NCI-H1092 treated with DMSO at 0.1 percent for 48 hours (cell line): ENCODE measurements at places on chromosomes 2 and 18.

DNA sequence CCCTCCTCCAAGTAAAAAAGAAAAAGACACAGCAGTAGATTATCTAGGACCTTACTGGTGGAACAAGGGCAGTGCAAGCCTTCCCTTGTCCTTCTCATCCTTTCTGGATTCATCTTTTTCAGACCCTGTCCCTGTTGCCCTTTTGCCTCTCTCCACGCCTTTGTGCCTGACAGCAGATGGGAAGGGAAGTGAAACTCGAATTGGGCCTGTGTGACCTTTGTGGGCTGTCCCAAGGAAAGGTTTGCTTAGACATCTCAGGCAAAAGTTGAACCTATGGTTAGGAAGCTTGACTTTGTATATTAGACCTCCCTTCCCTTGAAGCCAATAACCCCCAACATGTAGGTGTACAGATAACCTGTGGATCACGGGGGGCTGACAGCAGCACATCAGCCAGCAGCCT is 185.3 kb downstream of the PRKCE start:
- no peak for DNase-seq

DNA sequence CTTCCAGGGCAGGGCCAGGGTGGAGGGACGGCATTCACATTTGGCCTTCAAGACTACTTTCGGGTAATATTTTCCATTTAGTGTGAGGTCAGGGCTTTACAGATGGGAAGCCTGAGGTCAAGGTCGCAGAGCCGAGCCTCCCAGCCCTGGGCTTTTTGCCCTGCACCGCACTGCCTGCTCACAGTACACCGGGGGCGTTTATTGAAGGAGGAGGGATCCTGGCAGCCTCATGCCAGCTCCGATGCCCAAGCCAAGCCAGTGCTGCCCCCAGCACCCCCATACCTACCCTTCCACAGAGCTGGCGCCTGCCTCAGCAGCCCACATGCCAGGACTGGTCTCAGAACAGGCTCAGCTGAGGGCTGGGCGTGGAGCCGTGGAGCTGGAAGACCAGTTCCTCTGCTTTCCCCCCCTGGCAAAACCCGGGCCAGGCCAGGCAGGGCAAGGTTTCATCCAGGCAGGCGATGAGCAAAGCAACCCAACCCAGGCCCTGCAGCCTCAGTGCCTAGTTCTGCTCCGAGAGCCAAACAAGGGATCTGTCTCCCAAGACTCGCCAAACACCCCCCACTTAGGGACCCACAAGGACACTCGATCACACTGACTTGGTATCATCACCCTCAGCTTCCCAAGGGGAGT is 11.9 kb downstream of the SDC1 start:
- DNase-seq: no peak

GRCh38 chr18:59127047-59127446 is 12.6 kb upstream of the SEC11C start:
- DNase-seq: no peak

DNA sequence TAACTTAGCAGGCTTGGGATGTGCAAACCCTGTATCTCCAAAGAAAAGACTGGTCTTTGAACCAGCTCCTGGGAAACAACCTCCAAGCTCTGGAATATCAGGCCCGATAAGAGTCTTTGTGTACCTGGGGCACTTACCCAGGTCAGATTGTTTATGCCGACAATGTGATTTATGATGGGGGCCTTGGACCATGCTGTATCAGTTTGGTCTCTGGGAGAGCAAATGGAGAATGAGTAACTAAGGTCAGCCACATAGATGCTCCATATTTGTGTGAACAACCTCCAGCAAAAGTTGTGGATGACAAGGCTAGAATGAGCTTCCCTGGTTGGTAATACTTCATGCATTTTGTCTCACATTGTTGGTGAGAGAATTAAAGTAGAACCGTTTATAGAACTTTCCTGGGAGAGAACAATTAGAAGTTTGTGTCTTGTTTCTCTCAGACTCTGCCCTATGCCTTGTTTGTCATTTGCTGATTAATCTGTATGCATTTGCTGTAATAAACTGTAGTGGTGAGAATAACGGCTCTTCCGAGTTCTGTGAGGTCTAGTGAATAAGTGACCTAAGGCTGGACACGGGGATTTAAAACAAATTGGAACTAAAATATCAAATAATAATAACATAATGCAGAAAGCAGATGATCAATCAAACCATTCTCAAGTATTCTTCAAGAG is 259.1 kb downstream of the XIRP2 start:
- DNase-seq: no peak

- no peak for DNase-seq
These were observed 78.9 kb downstream of the LRRFIP1 start for GRCh38 chr2:237706257-237706656.

DNA sequence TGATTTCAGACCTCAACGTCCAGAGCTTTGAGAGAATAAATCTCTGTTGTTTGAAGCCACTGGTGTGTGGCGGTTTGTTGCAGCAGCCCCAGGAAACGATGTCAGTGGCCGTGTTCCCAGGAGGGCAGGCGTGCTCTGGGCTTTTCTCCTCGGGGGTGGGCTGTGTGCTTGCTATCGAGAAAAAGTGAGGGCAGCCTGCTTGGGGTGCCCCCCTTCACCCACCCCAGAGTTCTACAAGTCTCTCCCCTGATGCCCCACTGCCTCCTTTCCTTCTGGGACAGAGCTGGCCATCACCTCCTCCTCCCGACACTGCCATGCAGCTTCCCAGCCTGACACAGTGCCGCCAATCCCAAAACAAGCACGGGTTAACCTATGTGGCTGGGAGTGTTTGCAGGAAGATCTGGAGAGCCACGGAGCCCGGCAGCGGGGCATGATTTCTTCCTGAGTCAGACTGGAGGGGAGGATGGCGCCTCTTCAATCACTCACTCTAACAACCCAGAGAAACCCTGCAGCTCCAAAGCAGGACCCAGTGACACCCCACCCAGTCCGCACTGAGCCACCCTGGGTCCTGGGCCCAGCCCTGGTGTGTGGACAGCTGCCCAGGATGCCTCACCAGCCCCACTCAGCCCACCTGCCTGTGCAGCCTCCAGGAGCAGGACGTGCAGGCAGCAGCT is 213.7 kb upstream of the RAB6C start:
- DNase-seq: no peak

- no peak for DNase-seq
These were observed 93.5 kb upstream of the MAPRE2 start for GRCh38 chr18:34947711-34948125.

GRCh38 chr2:24920809-24921441 is 888 bp upstream of the ADCY3 start:
- peak; percentile 15 for DNase-seq

- no peak for DNase-seq
These were observed 169.8 kb upstream of the NCK2 start for GRCh38 chr2:105574796-105575344.

- no peak for DNase-seq
These were observed 253.2 kb upstream of the RAB12 start for GRCh38 chr18:8356001-8356400.

GRCh38 chr2:143839456-143839855 is 680.5 kb downstream of the ZEB2 start:
- no peak for DNase-seq

DNA sequence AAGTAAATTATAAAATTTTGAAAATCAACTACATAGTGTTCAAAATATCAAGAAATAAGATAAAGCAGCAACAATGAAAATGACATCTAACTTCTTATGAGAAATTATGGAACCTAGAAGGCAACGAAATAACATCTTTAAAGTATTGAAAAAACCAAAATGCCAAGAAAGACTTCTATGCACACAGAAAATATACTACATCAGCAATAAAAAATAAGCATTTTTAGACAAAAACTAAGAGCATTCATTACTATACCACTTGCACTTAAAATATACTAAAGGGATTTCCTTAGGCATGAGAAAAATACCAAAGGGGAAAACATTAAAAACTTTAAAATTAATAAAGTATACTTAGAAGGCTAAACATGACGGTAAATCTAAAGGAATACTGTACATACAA is 556.3 kb downstream of the NUP35 start:
- no peak for DNase-seq

- no peak for DNase-seq
These were observed 268.0 kb downstream of the DYSF start for GRCh38 chr2:71721362-71721665.

DNA sequence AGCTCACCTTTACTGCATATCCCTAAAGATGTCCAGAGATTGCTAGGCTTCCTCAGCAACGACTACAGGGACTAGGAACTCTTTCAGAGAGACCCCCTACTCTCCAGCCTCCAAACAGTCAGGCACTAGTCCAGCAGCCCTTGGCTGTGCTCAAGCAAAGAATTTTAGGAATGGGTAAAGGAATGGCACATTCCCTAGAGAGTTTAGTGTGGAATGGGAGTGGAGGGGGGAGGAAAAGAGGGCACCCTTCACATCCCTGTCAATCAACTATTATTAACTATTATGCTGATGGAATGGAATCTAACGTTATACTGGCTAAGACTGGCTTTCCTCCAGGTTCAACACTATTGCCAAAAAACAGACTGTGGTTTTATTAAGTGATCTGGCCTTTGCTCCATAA is 64.8 kb downstream of the IKZF2 start:
- no peak for DNase-seq

DNA sequence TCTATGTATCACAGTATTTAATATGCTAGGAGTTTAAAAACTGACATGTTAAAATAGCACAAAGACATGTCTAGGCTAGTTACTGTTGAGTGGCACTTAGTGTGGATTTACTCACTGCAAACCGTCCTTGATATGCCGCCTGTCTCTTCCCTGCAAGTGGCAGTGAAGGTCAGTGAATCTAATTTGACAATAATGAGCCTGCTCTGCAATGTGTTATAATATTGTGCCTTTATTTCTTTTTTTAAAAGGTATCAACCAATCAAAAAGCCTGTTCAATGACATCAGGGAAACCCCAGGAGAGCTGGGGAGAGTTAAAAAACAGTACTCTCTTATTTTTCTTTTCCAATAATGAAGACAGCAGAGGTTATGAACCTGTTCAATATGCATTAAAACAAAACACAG is 384.1 kb downstream of the ERBB4 start:
- DNase-seq: no peak

DNA sequence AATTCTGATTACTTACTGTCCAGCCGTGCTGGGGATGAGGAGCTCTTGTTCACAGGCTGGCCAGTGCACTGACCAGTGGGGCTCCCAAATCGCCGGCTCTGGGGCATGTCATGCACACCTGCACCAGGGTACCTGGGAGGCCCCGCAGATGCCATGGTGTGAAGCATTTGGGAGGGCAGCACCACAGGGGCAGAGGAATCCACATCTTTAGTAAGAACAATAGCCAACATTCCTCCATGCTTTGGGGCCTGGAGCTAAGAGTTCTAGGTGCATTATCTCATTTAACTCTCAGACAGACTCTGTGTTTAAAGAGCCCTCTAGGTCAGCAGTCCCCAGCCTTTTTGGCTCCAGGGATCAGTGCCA is 104.2 kb downstream of the ACKR3 start:
- DNase-seq: no peak

GRCh38 chr18:3175195-3175758 is 44.5 kb downstream of the MYOM1 start:
- no peak for DNase-seq

- peak; percentile 9 for DNase-seq
These were observed 35.4 kb upstream of the COL6A3 start for GRCh38 chr2:237449193-237449881.

GRCh38 chr18:70405052-70405451 is 116.2 kb downstream of the SOCS6 start:
- no peak for DNase-seq

- DNase-seq: no peak
These were observed 28.4 kb upstream of the TANK start for GRCh38 chr2:161131804-161132203.

DNA sequence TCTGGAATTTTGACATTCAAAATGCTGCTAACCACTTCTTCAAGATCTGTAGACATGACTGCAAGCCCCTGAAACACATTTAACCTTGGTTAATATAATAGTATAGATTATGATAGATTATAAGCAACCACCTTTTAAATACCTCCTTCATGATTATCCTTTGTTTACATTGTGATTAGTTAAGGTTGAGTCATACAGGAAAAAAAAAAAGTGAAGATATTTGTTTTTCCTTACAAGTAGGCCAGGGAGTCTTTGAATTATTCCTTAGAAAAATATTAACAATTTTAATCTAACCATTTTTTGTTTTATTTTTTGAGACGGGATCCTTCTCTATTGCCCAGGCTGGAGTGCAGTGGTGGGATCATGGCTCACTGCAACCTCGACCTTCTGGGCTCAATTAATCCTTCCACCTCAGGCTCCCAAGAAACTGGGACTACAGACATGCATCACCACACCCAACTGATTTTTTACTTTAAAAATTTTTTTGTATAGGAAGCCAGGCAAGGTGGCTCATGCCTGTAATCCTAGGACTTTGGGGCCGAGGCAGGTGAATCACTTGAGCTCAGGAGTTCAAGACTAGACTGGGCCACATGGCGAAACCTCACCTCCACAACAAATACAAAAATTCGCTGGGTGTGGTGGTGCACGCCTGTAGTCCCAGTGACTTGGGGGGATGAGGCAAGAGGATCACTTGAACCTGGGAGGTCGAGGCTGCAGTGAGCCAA is 99.4 kb downstream of the SLC39A10 start:
- no peak for DNase-seq

DNA sequence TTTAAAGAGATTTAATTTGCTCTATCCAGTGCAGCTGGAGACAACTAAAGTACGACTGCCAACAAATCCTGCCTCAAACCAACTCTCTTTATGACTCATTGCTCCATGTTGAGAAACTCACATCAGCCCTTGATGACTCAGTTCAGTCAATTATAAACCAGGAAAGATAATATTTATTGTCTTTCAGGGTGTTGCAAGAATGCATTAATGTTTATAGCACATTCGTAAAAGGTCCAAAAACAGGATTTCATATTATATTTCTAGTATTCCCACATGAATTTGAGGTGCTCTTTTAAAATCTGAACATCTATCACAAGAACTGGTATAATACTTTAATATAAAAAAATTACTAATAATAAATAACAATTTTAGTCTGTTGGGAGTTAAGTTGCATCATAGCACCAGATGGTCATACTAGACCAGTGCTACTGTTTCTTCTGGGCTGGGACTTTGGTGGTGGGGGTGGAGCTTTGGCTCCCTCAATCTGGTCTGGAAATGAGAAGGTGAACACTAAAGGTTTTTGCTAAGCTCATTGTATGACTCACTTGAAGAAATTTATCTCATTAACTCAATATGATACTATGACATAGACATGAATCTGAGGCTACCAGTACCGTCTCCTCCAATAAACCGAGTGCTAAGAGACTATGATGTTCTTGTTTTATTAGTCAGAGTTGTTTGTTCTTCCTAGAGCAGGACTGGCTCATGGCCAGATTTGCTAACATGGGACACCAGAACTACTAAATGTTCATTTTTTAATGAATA is 26.6 kb upstream of the MAP3K20 start:
- DNase-seq: no peak
